ENCODE measurements at places on chromosomes 6 and 20.

DNA sequence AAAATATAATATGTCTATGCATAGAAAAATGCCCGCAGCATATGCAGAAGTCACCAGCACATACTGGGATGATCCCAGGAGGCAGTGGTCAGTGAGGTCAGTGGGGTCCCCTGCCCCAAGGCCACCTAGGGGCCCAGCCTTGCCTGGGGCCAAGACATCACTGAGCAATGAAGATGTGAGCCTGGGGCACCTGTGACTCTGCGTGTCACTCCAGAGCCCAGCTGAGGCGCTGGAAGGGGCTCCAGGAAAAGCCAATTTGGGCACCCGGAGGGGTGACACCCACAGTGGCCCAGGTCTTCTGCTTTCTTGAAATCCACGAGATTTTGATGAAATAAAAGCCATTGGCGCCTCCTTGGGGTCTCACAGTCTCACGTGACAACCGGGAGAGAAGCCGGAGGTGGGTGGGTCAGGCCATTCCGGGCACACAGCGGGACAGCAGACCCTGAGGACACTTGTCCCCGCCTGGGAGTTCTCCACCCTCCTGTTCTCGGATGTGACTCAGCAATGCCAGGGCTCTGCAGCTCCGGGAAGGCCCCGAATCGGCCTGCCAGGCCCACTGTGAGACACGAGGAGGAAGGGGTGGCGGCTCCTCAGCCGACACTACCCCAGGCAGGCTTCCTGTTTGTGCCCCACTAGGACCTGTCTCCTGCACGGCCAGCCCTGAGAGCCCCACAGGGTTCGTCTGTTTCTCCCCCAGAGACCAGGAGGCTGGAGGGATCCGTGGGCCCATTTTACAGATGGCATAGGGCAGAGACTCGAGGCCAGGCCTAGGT lies 24.4 kb upstream of the SLCO4A1 start:
- no peak for DNase-seq

DNA sequence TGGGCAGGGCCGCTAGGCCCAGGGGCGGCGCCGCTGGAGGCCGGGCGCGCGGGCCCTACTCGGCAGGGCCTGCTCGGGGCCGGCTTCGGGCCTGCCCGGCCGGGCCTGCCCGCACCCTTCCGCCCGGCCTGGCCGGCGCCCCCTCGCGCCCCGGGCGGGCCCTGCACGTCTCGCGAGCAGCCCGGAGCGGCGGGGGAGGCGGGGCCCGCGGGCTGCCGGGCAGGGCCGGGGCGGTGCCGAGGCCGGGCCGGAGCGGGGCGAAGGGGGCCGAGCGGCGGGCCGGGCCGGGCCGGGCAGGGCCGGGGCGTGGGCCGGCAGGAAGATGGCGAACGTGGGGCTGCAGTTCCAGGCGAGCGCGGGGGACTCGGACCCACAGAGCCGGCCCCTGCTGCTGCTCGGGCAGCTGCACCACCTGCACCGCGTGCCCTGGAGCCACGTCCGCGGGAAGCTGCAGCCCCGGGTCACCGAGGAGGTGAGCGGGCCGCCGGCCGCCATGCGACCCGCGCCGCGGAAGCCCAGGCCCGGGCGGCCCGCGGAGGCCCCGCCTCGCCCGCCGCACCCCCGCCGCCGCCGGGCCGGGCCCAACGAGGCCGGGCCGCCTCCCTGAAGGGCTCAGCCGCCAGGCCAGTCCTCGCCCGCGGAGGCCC lies at the start of gene NPEPL1:
TSS of gene NPEPL1 (plus strand) at position 222 of the 647 bp plus-strand sequence. CDS start at position 323, 101 bp downstream.
- DNase-seq, result peak; percentile 53

DNA sequence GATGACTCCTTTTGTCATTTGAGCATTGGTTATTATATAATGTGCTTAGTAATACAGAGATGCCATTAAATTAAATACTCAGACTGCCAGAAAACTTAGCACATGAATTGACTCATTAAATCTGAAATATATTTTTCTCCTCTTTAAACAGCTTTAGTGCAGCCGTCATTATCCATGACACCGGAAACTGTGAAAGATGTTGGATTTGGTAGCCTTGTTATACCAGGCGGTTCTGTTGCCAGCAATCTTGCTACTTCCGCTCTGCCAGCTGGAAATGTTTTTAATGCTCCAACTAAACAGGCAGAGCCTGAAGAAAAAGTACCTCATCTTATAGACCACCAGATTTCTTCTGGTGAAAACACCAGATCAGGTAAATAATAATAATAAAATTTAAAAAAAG lies 97.6 kb downstream of the SCAF8 start:
- no peak for DNase-seq

DNA sequence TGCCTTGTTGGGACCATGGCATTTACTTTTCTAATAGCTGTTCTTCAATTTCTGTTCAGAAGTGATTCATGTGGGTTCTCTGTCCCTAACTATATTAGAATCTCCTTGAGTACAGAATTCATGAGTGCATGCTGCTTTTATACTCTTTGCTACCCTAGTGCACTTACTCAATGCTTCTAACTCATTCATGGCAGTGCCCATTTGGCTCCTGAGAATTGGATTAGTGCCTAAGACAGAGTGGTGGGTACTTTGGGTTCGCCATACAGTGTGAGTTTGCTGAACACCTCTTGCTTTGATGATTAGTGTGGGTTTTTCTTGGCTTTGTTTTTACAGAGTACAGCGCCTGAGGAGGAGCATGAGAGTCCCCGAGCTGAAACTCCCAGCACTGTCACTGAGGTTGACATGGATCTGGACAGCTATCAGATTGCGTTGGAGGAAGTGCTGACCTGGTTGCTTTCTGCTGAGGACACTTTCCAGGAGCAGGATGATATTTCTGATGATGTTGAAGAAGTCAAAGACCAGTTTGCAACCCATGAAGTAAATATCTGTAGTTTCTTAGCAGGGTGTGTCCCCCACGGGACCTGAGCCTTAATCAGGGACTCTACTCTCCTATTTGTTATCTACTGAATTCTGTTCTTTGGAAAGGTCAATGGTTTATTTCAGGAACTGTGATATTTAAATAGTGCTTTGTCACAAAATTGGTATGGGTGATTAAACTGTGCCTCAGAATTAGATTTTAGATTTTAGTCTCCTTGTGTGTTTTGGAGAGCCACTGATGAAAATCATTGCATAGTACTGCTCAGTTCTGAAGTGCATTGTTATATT lies 150.7 kb downstream of the UTRN start:
- DNase-seq, result no peak

DNA sequence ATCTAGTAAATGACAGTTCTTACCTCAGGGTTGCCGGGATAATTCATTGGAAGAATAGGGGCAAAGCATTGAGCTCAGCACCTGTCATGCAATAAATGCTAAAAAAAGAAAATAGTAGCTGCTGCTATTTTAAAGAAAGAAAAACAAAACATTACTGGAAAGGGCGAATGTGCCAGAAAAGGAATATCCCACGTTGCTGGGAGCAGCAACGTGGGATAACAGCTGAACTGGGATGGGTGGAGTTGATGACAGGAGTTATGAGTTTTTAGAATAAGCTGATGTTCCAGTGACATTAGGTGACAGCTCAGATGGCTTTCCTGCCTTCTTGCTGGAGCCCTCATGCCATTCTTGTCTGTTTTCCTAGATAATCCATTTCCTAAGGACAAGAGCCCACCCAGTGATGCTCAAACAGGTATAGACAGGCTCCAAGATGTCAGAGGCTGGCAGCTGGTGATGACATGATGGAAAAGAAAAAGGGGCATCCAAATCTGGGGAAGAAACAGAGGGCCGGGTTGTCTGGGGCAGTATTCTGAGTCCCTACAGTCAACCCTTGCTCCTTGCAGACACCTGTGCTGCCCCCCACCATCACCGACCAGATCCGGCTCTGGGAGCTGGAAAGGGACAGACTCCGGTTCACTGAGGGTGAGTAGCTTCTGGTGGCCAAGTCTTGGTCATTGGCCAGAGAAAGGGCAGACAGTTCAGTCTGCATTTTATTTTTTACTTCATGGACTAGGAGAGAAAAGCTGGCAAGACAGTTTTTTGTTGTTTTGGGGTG lies 1.1 kb upstream of the VARS2 start:
- no peak for DNase-seq

DNA sequence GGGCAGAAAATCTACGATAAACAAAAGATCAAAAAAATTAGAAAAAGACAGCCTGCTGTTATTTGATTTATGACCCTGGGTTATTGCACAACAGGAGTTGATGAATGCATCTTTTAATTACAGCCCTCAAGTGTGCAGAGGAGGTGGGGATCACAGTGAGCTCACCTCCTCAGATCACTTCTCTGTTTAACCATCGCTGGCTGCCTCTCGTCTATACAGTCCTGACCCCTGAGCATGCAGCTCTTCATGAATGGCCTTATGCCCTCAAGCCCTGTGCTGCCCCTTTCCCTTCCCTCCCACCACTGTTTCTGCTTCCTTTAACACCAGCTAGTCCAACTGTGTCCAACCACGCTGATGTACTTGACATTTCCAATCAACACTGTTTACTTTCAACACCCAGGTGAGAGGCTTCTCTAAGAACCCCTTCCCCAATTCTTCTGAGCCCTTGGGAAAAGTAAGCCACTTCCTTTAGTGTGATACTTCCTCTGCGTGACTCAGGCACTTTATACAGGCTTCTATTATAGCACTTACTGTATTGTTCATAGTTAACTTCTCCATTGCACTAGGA lies 60.6 kb upstream of the RIPOR2 start:
- no peak for DNase-seq

DNA sequence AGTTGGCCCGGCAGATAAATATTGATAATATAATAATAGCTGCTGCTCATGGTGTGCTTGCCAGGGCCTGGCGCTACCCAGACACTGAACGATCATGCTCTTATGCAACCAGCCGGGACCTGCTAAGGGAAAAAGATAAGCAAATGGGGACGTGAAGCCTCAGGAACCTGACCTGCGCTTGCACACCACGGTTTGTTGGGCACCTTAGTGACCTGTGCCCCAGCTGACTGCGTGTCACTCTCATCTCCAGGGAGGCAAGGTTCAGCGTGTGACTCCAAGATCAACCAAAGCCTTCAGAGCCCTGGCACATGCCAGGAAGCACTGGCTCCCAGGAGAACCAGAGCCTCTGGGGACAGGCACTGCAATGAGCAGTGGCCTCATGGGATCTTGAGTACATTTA lies 111.1 kb downstream of the AGPAT4 start:
- DNase-seq, result no peak
